NCI-H1048 (cell line): ENCODE measurements at places on chromosomes 11 and 22.

DNA sequence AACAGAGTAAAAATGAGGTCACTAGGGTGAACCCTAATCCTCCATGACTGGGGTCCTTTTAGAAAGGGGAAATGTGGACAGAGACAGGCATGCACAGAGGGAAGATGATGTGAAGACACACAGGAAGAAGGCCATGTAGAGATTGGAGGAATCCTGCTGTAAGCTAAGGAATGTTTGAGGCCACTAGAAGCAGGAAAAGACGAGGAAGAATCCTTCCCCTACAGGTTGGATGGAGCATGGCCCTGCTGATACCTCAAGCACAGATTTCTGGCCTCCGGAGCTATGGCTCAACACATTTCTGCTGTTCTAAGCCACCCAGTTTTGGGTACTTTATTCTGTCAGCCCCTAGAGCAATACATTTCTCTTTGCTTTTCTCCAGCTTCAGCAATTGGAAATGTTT lies 486.9 kb downstream of the MIAT start:
- DNase-seq: no peak

DNA sequence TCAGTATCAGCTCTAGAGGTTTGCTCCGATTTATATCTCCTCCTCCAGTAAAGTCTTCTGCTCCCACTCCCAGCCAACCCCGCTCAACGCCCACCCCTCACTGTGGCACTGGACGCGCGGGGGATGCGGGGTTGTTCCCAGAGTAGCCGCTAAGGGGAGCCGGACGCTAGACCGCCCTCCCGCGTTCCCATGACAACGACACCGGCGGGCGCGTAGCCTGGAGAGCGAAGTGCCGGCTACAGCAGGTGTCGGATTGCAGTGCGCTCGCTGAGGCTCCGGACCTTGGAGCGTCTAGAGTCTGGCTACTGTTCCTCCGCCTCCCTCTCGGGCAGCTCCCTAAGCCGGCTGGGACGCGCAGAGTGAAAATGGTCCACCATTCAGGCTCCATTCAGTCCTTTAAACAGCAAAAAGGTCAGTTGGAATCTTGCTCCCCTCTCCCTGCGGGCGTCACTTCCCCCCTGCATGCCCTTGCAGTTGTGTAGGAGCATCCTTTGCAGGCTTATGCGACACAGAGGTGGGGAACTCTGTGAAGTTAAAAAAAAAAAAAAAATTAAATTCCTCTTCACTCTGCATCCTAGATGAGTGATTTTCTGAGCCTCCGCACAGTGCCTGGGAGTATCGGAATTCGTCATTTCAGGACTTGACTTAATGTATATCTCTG lies at the start of gene ANO3:
ANO3 (plus strand) TSS at position 220 of the 661 bp plus-strand sequence; CDS start at position 366, 146 bp downstream.
- DNase-seq: peak; percentile 33

GRCh38 chr11:8062781-8063257 lies 18.2 kb upstream of the TUB start:
- DNase-seq: no peak

DNA sequence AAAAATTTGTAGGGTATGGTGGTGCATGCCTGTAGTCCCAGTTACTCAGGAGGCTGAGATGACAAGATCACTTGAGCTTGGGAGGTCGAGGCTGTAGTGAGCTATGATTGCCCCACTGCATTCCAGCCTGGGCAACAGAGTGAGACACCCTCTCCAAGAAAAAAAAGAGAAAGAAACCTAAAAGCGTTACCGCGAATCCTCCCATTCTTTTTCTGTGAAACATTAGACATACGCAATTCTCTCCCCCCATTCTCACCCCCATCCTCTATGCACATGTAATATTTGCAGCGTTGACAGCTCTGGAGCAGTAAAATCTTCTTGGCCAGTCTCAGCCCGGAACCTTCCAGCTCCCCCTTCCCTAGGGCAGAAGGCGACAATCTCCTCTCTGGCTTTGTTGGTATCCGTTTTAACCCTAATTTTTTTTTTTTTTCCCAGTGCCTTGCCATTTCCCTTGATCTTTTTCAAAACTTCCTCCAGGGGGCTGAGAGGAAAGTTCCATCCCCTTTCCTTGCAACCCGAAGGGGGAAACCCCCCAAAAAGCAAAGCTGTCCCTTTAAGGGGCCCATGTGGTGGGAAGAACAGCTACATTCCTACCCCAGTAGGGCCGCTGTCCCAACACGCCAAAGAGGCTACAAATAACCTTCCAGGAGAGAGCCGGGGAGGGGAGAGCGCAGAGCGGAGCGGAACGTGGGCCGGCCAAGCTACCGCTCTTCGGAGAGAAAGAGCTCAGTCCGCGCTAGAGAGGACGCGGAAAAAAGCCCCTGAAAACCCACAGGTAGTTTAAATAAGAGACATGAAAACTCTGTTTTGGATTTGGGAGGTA lies 1.9 kb downstream of the LRP4 start:
- no peak for DNase-seq

- DNase-seq: no peak
These were observed 54.0 kb upstream of the CD44 start for GRCh38 chr11:35084817-35085440.

GRCh38 chr11:10898003-10898762 lies 40.3 kb upstream of the ZBED5 start:
- no peak for DNase-seq

- DNase-seq: no peak
These were observed 64.3 kb upstream of the IGLL5 start for GRCh38 chr22:22823131-22823810.

GRCh38 chr22:49449377-49449776 lies 378.3 kb downstream of the BRD1 start:
- DNase-seq: no peak

DNA sequence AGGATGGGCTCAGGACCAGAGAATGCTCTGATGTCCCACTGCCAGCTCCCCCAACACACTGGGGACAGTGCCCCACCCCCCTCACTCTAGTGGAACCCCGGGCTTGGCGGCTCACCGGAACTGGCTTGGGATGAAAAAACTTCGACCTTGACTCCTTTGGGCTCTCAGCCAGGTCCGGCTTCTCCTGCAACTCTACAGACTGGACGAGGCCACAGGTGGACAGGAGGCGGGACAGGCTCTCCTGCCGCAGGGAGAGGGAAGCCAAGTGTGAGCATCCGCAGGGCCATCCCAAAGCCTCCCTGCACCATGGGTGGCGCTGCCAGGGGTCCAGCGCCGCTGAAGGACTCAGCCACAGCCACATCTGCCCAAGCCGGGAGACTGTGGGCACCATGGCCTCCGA lies 3.7 kb downstream of the RRP7A start:
- DNase-seq: no peak

DNA sequence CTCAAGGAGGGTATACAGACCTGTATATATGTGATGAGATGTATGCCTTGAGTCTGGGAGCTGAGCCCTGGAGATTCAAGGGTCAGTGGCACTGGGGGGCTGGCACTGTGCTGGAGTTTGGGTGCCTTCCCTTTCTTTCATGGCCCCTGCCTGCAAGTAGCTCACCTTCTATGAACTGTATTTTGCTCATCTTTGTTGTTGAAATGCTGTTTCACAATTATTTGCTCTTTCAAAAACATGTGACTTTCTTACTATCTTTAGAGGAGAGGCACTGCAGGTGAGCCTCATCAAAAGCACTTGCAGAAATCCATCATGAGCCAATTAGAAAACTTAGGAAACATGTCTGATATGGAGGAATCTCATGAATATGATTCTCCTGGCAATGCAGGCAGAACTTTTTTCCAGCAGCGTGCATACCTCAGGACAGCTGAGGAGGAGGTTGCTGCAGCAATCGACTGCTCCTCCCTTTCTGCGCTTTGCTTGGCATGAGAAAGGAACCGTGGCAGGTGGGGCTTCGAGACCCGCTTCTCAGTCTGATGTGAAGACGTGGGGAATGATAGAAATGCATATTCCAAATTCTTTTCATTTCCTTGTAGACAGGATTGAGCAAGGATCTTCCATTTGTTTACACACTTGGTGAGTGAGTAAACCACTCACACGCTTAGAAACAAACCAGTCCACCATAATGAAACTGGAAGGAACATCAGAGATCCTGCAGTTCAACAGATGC lies 178.4 kb upstream of the E2F8 start:
- no peak for DNase-seq

- DNase-seq: no peak
These were observed 32.4 kb upstream of the NAV2 start for GRCh38 chr11:19679952-19680828.

DNA sequence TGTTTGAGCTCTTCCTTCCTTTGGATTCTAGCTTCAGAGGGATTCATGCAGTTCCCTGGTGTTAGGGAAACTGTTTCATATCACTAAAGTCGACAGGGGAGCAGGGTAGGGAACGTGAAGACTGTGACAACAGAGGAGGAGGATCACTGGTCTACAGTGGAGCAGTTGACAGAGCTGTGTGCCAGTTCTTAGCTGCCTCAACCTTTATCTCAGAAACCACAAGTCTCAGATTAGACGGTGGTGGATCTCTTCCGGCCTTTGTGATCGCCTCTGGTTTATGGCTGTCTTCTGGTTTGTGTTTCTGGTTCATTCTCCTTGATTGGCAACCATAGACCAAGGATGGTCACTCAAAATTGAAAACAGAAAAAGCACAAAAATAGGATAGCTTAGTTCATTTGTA lies 538.9 kb upstream of the API5 start:
- no peak for DNase-seq

- DNase-seq: no peak
These were observed 3.8 kb upstream of the KCNQ1OT1 start for GRCh38 chr11:2703363-2704141.

- DNase-seq: no peak
These were observed 328.3 kb downstream of the SHANK2 start for GRCh38 chr11:70924108-70924507.

- DNase-seq: no peak
These were observed 1.4 kb upstream of the OSBPL5 start for GRCh38 chr11:3166268-3167142.

DNA sequence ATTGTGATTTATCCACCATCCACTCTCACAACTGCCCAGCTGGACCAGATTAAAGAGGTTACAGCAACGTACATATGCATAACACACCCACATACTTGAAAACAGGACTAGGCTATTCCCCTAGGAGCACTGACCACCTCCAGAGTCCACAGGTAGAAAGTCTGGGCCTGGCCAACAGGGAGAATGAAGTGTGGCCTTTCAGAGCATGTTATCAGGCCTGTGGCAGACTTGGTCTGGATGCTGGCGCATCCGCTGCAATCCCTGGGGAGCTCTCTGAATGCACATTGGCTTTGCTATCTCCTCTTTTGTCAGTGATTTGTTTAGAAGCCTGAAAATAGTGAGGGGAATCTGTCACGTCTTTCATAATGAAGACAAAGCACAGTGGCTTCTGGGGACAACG lies 86.7 kb downstream of the C11orf58 start:
- DNase-seq: no peak
